Prostate gland (tissue), 2 donors: ENCODE measurements at places on chromosomes 6 and 20. TPM values are rescaled to one million over a fixed set of nuclear protein-coding genes. Genes with fewer than 3 reads are reported as not detected.

GRCh38 chr20:43666376-43667328 is at the start of gene MYBL2:
TSS of gene MYBL2 (plus strand) at chr20:43667114. CDS start at chr20:43667284, 170 bp downstream.
- H3K27me3 ChIP-seq: no peaks in the 10 kb centered on the region
- no peak within 1 kb of the TSS for H3K27ac ChIP-seq
- no peak for DNase-seq
- no peaks in the 10 kb centered on the region for H3K36me3 ChIP-seq
- H3K4me1 ChIP-seq: no peaks in the 10 kb centered on the region

DNA sequence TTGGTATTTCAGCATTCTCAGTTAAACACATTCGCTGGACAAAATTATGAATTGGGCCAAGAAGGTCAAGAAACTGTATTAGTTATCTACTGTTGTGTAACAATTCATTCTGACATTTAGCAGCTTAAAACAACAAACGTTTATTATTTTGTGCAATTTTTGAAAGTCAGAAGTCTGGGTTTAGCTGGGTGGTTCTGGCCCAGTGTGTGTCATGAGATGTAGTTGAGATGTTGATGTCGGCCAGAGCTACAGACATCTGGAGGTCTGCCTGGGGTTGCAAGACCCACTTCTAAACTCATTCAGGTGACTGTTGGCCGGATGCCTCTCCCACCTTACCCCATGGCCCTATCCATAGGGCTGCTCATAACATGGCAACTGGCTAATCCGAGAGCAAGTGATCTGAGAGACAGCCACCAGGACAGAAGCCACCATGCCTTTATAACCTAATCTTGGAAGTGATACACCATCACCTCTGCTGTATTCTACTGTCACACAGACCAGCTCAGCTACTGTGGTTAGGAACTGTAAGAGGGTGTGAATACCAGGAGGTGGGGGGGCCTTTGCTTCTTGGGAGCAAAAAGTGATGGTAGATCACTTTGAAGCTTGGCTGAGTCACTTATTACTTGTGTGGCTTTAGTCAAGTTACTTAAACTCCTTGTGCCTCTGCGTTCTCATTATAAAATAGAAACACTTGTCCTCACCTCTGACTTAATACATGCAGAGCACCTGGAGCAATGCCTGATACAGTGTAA is 217.0 kb upstream of the MYLIP start:
- no peak for DNase-seq
- H3K36me3 ChIP-seq: no peaks in the 10 kb centered on the region
- no peak overlapping the region for H3K4me3 ChIP-seq
- H3K27me3 ChIP-seq: no peaks in the 10 kb centered on the region
- no peaks in the 10 kb centered on the region for H3K4me1 ChIP-seq
- no peak overlapping the region for H3K27ac ChIP-seq

DNA sequence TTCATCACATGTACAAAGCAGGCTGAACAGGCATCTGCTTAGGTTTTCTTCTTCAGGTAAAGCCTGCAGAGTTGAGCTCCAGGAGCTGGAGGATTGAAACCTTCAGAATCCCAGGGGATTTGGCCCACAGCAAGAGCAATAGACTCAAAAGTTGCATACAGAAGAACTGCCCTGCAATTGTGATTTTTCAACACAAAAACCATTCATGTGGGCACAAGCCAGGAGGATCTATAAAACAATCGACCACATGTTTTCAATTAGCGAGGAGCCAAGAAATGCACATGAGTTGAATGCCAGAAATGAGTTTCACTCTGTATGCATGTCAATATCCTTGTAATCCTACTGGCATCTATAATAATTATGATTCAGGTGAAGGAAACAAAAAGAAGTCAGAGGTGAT is 576.4 kb downstream of the HDGFL1 start:
- H3K4me3 ChIP-seq: no peak overlapping the region
- DNase-seq: no peak
- H3K27ac ChIP-seq: no peak overlapping the region
- no peaks in the 10 kb centered on the region for H3K27me3 ChIP-seq

DNA sequence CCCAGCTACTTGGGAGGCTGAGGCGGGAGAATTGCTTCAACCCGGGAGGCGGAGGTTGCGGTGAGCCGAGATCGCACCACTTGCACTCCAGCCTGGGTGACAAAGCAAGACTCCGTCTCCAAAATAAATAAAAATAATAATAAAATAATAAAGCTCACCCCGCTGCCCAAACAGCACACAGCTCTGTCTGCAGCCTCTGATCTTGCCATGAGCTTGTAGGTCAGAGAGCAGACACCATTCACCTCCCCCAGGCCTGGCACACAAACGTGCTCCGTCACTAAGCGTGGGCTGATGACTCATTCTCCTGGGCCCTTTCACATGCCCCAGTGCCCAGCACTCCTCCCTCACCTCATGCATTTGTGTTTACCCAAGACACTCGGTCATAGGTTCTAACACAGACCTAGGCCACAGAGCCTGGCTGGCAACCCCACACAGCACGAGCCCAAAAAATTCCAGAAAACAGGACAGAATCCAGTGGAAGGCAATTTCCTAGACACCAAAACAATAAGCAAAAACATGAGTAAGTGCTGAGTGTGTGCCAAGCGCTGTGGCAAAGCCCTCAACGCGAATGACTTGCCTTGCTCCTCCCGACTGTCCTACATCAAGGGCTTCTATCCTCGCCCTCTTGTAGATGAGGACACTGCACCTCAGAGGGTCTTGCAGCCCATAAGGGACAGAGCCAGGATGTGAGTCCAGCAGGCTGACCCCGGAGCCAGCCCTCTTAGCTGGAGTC is 18.0 kb downstream of the ATP9A start:
- H3K36me3 ChIP-seq: no peaks in the 10 kb centered on the region
- H3K4me1 ChIP-seq: peaks cover 13% of the 10 kb centered on the region
- H3K27me3 ChIP-seq: no peaks in the 10 kb centered on the region
- DNase-seq: peak; percentile 56
- no peak overlapping the region for H3K4me3 ChIP-seq

DNA sequence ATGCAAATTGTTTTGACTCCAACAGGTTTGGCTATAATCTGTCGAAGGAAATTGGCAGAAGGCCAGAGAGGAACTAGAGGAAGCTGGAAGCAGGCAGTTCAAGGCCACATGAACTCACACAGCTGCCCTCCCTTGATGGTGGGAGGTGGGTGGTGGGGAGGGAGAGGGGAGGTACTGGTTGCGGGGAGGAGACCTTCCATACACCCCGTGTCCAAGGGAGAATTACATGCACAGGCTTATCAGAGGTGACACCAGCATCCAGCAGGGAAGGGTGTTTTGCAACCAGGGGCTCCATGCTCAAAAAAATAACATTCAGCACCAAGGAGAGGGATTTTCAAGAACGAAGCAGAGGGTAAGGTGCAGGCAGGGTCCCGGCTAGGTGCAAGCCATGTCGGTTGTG is 9.1 kb downstream of the PRND start:
- H3K36me3 ChIP-seq: no peaks in the 10 kb centered on the region
- H3K4me3 ChIP-seq: no peak overlapping the region
- H3K27ac ChIP-seq: no peak overlapping the region
- DNase-seq: no peak

GRCh38 chr20:2136275-2136674 is 34.6 kb downstream of the STK35 start:
- no peak overlapping the region for H3K4me3 ChIP-seq
- no peaks in the 10 kb centered on the region for H3K4me1 ChIP-seq
- no peaks in the 10 kb centered on the region for H3K36me3 ChIP-seq

DNA sequence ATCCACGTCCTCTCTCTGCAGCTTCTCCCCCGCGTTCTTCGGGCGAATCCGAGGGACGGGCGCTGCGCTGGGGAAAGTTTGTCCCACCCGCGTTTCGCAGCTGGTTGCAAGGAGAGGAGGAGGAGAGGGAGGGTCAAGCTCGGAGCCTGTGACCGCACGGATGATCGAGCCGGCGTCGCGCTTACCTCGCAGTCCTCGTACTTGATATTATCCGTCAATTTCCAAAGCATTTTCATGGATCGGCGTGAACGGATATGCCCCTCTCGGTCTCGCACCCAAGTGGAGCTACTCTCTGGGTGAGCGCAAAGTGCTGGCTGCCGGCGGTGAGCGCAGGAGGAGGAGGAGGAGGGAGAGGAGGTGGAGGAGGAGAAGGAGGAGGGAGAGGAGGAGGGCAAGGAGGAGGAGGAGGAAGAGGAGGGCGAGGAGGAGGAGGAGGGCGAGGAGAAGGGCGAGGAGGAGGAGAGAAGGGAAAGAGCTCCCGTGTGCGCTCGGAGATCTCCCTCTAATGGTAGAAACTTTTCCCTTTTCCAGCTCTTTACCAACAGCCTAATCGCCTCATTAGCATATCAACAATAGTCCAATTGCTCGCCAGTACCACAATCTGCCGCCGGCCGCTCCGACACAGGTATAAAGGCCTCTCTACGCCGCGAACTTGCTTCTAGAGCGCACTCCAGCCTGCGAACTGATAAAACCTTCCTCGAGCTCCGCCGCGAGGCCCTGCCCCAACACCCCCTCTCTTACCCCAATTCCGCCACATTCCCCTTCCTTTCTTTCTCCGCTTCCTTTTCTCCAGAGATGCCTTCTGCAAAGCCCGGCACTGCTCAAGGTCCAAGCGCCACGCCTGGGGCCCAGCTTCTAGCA is at the start of gene TFAP2A:
Gene TFAP2A (minus strand): TSS at position 319 of the 861 bp plus-strand sequence. CDS start 83 bp downstream, at position 236.
- peaks cover 3% of the 10 kb centered on the region for H3K4me1 ChIP-seq
- peak within 1 kb of the TSS; percentile 71 for H3K4me3 ChIP-seq
- H3K27me3 ChIP-seq: peaks cover 4% of the 10 kb centered on the region

DNA sequence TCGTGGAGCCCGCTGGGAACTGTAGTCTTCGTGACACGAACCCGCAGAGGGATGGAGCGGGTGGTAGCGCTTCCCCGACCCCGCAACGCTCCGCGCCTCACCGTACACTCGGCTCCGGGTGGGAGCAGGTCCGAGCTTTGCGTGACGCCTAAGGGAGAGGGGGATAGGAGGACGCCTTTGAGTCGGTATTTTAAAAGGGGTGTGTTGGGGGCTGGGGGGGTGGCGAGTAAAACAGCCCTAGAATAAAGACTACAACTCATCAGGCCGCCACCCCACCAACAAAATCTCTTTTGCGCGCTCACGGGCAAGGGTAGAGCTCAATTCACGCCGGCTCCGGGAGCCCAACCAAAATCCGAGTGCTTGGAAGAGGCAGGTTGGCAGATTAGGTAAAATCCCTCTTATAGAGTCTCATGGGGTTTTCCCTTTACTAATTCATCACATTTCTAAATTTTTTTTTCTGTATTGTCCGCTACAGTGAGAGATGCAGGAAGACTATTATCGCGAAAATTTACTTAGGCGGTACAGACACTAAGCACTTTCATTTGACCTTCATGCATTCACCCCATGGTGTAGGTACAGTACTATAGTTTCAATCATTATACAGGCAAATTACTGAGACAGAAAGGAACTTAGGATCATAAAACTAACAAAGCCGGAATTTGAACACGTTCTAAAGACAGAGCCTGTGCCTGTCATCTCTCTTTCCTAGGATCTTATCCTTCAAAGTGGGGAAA is 706 bp upstream of the SNX14 start:
- H3K27me3 ChIP-seq: no peaks in the 10 kb centered on the region
- H3K27ac ChIP-seq: peak overlapping the region; percentile 91
- DNase-seq: peak; percentile 33
- H3K4me3 ChIP-seq: peak overlapping the region; percentile 54

DNA sequence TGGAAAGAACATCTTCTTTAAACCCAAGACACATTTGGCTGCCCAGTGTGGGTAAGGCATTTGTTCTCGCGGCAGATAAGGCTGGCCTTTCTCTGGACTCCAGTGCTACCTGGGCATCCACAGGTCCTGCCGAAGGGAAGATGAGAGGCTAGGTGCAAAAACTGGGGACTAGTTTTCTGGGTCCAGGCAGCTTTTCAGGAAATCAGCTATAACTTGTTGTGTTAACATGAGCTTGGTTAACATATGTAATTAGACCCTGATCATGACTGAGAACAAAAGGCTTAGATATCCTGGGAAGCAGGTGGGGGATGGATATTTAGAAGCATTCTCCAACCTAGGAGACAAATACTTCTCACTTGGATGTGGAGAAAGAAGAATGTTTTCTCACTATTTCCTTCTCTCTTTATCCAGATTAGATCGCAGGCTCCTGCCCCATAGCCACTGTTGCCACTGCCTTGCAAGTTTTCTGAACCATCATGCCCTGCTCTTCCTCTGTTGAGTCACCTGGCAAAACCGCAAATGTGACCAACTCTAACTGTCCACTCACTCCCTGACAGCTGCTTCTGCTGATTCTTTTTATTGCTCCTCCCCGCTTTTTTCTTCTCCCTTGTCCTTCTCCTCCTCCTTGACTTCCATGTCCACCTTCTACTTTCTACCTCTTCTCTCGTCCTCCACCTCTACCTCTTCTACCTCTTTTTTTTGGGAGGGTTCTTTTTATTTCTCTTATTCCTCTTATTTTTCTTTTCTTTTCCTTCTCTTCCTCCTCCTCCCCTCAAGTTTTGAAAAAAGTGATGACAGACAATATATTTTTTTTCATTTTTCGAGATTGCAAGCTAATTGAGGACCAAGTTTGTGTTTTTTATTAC is 258.1 kb downstream of the UTRN start:
- no peak for DNase-seq
- H3K4me1 ChIP-seq: no peaks in the 10 kb centered on the region
- peaks cover 5% of the 10 kb centered on the region for H3K36me3 ChIP-seq
- no peak overlapping the region for H3K4me3 ChIP-seq
- H3K27ac ChIP-seq: no peak overlapping the region

DNA sequence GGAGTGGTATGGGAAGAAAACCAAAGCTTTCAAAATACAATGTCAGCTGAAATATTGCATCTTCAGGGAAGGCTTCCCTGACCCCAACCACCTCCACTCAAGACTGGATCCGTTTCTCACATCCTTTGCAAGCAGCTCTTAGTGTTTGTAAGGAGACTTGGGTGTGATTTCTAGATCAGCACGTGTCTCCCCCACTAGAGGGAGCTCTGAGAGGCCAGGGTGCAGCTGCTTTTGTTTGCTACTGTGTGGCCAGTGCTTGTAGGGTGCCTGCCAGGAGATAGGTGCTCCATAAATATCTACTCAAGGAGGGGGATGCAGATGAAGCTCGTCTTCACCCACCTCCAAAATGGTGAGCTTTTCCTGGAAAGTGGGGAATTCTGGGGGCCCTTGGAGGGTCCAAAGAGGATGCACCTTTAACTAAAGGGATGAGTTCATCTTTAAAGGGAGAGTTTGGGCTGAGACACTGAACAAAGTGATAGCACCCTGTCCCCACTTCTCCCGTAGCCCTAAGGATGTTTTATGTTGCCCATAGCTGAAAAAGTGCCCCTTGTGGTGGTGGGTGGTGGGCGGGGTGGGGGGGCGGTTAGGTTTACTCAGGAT is 52.6 kb upstream of the MAFB start:
- no peak overlapping the region for H3K27ac ChIP-seq
- H3K27me3 ChIP-seq: peaks cover 2% of the 10 kb centered on the region
- no peaks in the 10 kb centered on the region for H3K4me1 ChIP-seq
- no peaks in the 10 kb centered on the region for H3K36me3 ChIP-seq

The PAK5 gene
- total RNA-seq: 1.4 TPM

The NINL gene
- 16.3 TPM for total RNA-seq

The CASS4 gene
- total RNA-seq: 0.59 TPM
